ENCODE measurements at places on chromosomes 3 and 15.
A peak's percentile ranks its signal among the peaks of the same experiment; 100 is the strongest.

DNA sequence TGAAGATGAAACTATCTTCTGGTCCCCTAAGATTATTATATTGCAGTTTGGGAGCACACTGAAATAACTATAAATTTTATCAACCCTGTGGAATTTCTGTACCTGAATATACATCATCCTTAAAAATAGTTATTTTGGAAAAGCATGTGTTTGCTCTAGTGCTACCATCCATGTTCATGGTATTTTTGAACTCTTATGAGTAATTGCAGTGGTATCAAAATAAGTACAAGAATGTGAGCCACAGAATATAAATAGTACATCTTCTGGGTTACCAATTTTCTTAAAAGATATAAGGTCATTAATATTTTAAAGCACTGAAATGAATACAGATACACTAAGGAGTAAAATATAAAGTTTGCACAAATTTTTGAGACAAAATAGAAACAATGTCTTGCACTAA lies 206.5 kb downstream of the CBLB start:
- no peak for DNase-seq

DNA sequence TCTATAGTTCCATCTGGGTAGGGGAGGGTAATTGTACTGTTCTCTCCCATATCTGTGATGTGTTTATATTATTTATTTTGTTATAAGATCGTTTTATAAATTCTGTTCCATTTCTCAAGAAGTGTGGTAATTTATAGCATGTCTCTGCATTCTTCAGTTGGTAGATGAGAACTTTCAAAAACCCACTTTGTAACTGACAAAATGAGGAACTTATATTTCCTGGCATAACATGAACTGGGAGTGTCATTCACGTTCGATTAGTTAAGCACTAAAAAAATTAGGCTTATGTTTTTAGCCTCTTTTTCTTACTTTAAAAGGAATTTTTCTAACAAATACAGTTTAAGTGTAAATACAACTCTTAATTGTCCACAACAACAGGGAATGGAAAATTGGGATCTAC lies 230.8 kb downstream of the CGGBP1 start:
- DNase-seq = no peak

- peak; percentile 66 for DNase-seq
Observed at GRCh38 chr15:50970524-50970923, 62.0 kb downstream of the AP4E1 start.

- peak; percentile 42 for DNase-seq
Observed at GRCh38 chr15:68431792-68432401, at the start of gene ITGA11. ITGA11 (minus strand) TSS chr15:68432163; CDS start chr15:68432066, 97 bp downstream.

DNA sequence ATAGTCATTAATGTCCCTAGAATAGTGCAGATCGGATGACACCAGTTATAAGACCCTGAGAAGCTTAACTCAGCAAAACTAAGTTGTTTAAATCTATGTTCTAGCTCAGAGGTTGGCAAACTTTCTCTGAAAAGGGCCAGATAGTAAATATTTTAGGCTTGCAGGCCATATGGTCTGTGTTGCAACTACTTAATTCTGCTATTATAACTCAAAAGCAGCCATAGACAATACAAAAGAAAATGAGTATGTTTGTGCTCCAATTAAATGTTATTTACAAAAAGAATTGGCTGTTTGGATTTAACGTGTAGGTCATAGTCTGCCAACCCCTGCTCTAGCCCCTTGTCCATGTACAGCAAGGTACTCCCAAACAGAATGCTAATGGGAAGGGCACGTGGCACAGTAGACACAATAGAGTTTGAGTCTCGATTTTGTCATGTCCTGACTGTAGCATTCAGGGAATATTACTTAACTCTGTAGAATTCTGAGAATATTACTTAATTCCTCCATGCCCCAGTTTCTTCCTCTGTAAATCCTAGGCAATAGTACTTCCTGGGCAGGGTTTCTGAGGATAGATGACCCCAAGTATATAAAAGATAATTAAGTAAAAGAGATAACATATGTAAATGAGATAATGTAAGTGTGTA lies 70.5 kb upstream of the ATP2C1 start:
- DNase-seq = no peak

GRCh38 chr15:88604381-88605188 lies 16.6 kb upstream of the AEN start:
- no peak for DNase-seq

DNA sequence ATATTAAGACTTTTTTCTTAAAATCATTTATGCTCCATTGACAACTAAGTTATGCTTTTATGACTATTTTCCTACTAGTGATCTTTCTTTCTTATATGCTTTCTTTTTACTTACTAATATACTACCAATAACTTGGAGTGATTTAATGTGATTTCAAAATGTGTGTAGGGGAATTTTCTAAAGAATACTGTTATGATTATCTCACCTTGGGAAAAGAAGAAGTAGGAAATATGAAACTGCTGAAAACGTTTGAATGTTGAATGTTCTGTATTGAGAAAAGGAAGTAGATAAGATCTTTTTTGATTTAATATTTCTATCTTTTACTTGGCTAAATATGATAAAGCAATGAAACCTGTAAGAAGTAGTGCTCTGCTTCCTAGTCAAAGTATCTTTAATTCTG lies 7.8 kb upstream of the CD200R1 start:
- DNase-seq = no peak

GRCh38 chr15:64618540-64618939 lies 156.8 kb downstream of the RBPMS2 start:
- DNase-seq = no peak

DNA sequence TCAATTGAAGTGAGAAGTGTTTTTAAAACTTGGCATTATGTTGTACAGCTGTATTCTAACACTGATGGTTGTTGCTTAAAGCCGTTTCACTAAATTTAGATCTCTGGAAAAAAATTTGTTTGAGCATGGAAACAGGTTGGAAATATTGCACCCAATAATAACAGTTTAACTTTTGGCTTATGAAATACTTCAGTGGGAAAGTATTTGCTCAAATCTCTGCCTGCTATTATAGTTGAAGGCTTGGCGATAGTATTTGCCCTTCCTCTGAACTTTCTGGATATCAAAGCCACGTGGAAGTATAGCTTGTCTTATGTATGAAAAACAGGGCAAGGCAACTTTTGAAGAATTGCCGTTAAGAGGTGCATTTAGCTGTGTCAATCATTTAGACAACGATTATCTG lies 270.3 kb upstream of the LRRFIP2 start:
- no peak for DNase-seq

Data from MM.1S (cell line).